Left lung (tissue), 14 donors: ENCODE measurements at places on chromosomes 11 and 22. TPM values are rescaled to one million over a fixed set of nuclear protein-coding genes. Genes with fewer than 3 reads are reported as not detected.

- no peak for DNase-seq
Measured at GRCh38 chr11:92857407-92857806, 112.0 kb upstream of the MTNR1B start.

GRCh38 chr22:42876041-42876440 lies 19.0 kb upstream of the ARFGAP3 start:
- DNase-seq, result no peak

Gene ASRGL1
- total RNA-seq, result 26.6 TPM

DNA sequence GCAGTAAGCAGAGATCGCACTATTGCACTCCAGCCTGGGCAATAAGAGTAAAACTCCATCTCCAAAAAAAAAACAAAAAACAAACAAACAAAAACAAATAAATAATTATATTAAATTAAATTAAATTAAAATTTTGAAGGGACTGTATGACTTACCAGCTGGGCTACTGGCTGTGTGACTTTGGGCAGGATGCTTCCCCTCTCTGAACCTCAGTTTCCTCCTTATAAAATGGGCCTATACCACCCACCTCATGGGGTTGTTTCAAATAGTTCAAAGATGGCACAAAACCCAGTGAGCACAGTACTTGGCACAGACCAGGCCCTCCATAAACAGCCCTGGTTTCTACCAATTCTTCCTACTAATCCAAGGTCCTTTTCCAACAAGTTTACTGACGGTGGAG lies 34.9 kb downstream of the ASCC2 start:
- no peak for DNase-seq

DNA sequence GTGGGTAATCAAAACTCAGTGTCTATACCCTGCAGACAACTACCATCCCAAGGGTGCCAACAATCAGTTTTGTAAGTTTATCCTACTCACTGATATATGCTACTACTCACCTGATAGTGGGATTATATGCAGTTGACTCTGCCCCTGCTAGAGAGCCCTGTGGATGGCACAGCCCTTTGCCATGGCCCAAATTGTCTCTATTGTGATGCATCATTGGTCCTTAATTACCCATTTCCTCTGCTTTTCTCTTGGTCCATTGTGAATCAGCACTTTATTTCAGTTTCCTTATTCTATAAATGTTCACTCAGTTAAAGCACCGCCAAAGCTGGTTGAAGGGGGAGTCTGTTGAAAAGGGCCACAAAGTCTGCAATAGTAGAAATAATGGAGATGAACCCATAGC lies 42.3 kb downstream of the PLAAT5 start:
- DNase-seq, result no peak
